Spleen (tissue), 13 donors: ENCODE measurements at places on chromosomes 7 and 10. TPM values are rescaled to one million over a fixed set of nuclear protein-coding genes. Genes with fewer than 3 reads are reported as not detected.

DNA2 gene
- total RNA-seq = 7.4 TPM

HOXA2 gene
- total RNA-seq = 0.83 TPM

CTAGE8 gene
- total RNA-seq = 1.1 TPM

ZNHIT1 gene
- total RNA-seq = 69.3 TPM

IGF2BP3 gene
- 1.5 TPM for total RNA-seq

GRM3 gene
- total RNA-seq = not detected

SPDYE16 gene
- total RNA-seq = not detected

H2BK1 gene
- not detected for total RNA-seq

ACTL6B gene
- not detected for total RNA-seq

CPN1 gene
- not detected for total RNA-seq

LIPF gene
- total RNA-seq = not detected

LIPN gene
- 2.5 TPM for total RNA-seq

DEPP1 gene
- 90.1 TPM for total RNA-seq

AS3MT gene
- total RNA-seq = 5.8 TPM

CALCR gene
- total RNA-seq = not detected

FGFR2 gene
- 0.34 TPM for total RNA-seq

ANKRD61 gene
- total RNA-seq = not detected

ELOVL3 gene
- 2.0 TPM for total RNA-seq

ZNF3 gene
- total RNA-seq = 34.0 TPM

COL28A1 gene
- 0.94 TPM for total RNA-seq

NPSR1 gene
- not detected for total RNA-seq
